ENCODE measurements at places on chromosomes 7 and 10.
A peak's percentile ranks its signal among the peaks of the same experiment; 100 is the strongest.

DNA sequence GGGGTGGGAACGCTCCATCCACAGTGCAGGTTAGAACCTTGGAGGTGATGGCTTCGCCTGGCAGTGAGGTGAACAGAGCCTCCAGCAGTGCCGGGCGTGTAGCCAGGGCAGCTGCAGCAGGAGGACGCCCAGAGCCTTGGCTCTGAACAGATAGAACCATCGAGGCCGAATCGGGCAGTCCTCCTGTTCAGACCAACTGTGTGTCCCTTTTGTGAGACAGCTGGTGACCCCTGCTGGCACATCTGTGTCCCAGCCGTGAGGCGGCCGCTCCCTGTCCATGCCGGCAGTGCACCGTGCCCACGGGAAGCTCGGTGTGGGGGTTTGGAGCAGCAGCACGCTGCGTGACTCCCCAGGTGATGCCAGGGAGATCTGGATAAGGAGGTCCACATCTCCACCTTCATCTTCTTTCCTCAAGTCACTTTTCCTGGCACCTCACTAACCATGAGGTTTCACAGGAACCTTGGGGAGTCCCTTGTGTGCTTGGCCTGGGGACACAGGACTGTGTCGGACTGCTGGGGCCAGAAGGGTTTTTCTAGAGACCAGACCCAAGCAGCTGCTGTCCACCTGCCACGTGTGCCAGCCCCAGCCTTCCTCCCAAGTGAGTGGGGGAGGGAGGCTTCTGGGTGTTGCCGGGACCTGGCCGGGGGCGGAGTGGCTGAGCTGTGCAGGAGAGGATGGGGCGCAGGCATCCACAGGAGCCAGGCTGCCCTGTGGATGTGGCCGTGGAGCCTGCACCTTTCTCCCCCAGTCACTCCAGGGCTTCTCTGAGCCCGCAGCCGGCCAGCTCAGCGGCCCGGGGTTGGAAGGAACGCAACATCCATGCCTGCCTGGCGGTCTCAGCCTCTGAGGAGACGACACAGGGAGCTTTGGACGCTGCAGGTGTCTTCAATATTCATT is 69.4 kb downstream of the DNAJB6 start:
- DNase-seq = no peak

DNA sequence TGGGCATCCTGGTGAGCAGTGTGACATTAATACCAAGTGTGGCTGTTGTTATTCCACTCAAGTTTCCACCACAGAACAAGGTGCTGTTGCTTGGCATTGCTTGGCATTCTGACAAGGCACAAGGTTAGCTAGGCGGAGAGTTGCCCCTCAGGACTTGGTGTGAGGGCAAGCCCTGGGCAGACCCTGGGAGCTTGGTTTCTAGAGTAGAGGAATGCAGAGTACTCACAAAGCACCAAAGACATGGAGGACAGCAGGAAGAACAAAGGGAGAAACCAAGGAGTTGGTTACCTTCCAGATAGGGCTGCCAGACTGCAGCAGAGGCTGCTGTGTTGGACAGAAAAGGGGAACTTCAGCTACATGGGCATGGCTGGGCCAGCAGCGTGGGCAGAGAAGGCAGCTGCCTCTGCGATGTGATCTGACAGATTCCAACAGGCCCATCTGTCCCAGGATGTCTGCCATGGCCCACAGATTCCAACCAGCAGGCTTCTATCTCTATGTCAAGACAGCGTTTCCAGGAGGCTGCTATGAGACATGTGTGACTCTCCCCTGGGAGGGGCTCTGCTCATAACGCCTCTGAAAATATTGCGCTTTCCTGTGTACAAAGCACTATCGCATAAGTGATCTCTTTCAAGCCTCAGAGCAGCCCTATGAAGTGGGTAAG is 1.8 kb downstream of the GOLGA7B start:
- no peak for DNase-seq

DNA sequence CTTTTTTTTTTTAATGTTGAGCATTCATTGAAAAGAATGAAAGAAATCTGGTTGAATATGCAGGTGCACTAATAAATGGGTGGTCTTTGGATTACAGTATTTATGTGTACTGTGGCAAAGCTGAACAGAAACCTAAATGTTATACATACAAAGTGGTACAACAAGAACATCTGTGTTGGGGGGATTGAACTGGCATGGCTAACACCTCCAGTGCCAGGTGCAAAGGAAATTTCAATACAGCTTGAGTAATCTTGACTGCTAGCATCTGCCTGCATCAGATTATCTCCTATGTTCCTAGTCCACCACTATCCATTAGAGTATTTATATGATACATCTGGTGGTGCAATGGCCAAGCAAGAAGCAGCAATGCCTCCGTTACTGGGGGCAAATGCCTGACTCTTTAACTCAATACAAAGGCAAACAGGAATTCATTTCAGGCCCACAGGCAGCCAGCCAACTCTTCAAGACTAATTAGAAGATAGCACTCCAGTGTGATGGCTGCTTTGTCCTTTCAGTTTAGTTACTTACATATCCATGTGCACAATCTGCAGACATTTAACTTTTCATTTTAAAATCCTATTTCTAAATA is 220.5 kb upstream of the ETV1 start:
- no peak for DNase-seq

GRCh38 chr10:93063144-93063976 is 2.8 kb downstream of the CYP26C1 start:
- no peak for DNase-seq

- no peak for DNase-seq
These were observed 61.7 kb upstream of the UBE3C start for GRCh38 chr7:157077021-157077420.

GRCh38 chr7:73986158-73986631 is 41.8 kb upstream of the ELN start:
- DNase-seq = no peak

GRCh38 chr7:2553108-2553507 is 2.2 kb downstream of the BRAT1 start:
- no peak for DNase-seq

GRCh38 chr10:99784016-99784726 is 1.7 kb downstream of the ABCC2 start:
- DNase-seq = peak; percentile 72

DNA sequence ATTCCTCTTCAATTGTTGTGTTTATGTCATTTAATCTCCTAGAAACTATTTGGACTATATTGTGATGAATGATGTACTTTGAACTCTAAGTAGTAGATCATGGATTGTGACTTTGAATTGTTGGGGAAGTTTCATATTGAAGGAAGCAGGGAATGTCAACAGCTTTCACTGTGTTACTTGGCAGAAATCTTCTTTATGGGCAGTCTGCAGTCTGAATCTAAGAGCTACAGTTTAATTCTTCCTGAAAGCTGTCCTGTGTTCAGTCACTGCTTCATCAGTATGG is 91.6 kb downstream of the PPP1R9A start:
- DNase-seq = no peak

- no peak for DNase-seq
These were observed 36.3 kb downstream of the STRA8 start for GRCh38 chr7:135269921-135270320.

DNA sequence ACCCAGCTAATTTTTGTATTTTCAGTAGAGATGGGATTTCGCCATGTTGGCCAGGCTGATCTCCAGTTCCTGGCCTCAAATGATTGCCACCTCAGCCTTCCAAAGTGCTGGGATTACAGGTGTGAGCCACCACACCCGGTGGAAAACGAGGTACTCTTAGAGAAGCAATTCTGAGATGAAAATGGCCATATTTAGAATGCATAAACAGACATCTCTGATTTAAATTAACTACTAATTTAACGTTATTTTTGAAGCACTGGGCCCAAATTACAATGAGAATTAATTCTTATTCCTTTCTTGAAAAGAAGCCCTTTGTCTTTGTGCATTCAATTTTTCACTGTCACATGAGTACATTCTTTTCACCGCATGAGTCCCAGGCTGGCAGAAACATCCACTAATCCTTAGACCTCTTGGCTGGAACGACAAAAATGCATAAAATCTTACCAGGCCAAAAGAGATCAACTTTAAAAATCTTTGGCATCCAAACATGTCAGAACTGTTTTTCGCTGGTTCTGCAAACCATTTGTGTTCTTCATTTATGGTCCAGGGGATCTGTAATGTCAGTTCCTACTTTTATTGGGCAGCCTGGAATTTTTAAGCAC is 60.1 kb upstream of the CAPZA2 start:
- no peak for DNase-seq

DNA sequence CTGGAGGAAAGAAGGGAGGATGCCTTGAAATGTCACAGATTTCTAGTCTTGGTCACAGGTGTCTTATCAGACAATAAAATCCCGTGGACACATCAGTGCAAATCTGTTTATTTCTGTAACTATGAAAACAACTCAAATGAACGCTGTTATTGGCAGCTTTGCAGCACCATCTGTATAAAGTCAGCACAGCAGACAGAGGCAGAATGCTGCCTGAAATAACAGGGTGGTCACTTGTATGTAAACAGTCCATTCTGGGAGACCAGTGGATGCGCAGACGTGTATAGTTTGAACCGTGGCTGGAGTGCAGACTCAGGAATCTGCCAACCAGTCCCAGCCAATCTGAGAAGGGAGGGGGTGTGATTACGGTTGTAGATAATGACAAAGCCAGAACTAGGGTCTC is 54.8 kb downstream of the SEC23IP start:
- no peak for DNase-seq

GRCh38 chr7:103113164-103113563 is 35.7 kb downstream of the NAPEPLD start:
- peak; percentile 90 for DNase-seq

GRCh38 chr7:101237206-101238067 is at the start of gene CLDN15:
Gene CLDN15, minus strand, starts transcription at chr7:101237802. Its CDS starts 221 bp downstream, at chr7:101237581.
- peak; percentile 63 for DNase-seq

GRCh38 chr7:141221007-141221612 is 147.2 kb downstream of the TMEM178B start:
- DNase-seq = no peak

GRCh38 chr7:3673524-3673923 is 372.5 kb downstream of the SDK1 start:
- DNase-seq = no peak

DNA sequence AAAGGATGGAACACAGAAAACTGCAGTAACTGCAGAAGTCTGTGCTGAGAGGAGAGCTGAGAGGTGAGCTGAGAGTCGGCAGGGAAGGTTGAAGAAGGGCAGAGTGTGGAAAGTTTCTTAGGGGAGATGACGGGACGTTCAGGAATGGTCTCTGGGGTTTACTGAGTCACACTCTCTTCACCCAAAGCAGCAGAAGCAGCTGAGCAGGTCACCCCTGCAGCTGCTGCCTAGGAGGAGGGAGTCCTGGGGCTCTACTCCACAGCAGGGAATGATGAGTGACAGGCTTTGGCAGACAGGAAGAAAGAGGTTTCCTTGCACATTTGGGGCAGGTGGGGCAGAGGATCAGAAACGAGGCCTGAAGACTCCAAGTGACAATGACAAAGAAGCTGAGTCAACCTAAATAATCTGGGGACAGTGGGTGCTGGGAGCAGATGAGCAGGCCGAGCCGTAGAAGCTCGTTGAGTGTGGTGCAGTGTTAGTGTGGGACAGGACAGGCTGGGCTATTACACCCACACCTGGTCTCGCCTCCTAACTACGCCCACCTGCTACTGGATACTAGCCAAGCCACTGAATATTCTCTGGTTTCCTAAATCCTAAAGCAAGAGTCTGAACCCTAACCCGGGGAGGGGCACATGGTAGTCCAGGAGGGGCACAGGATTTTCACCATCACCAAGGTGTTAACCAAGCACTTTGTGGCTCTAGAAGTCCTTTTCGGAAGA is 24.9 kb downstream of the BEND7 start:
- peak; percentile 32 for DNase-seq

- DNase-seq = no peak
These were observed 58.4 kb upstream of the MACROH2A2 start for GRCh38 chr10:69994262-69994661.

- DNase-seq = no peak
These were observed 409.5 kb downstream of the GLRX3 start for GRCh38 chr10:130545697-130546096.

- DNase-seq = no peak
These were observed 107.0 kb downstream of the NRP1 start for GRCh38 chr10:33227489-33227888.

- DNase-seq = no peak
These were observed 35.6 kb upstream of the PIK3CG start for GRCh38 chr7:106829496-106829895.

DNA sequence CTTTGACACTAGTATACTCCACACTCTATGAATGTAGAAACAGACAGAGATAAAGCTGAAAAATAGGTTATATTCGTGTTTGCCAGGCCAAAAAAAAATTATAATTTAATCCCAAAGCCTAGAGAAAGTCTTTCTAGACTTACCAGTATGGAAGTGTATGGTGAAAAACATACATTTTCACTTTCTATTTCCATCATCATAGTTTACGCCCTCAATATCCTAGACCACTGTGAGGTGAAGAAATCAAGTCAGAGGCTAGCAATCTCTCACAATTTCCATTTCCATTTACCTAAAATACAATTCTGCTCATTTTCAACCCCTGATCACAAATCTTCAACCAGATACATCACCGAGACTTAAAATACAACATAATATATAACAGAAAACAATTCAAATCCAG is 16.2 kb downstream of the GPR22 start:
- no peak for DNase-seq

GRCh38 chr7:75740846-75741497 is 2.2 kb upstream of the HIP1 start:
- no peak for DNase-seq

GRCh38 chr10:89241486-89242344 is 9.9 kb downstream of the LIPA start:
- DNase-seq = peak; percentile 76

GRCh38 chr7:92613720-92614119 is 23.5 kb upstream of the FAM133B start:
- DNase-seq = no peak

DNA sequence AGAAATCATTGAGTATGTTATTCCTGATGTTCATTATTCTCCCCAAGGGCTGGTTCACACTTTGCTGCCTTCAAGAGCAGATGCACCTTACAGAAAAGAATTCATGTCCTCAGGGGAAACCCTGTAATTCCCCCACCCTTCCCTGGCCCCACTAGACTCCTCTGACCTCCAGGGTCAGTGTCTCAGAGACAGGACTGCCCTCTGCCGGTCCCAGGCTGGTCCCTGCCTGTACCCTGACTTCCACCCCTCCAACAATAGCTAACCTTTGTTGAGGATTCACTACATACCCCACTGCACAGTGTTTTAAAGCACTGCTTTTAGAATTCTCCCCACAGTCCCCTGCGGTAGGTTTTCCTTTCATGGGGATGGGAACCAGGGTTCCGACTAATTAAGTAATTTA is 4.4 kb upstream of the SEPHS1 start:
- no peak for DNase-seq

DNA sequence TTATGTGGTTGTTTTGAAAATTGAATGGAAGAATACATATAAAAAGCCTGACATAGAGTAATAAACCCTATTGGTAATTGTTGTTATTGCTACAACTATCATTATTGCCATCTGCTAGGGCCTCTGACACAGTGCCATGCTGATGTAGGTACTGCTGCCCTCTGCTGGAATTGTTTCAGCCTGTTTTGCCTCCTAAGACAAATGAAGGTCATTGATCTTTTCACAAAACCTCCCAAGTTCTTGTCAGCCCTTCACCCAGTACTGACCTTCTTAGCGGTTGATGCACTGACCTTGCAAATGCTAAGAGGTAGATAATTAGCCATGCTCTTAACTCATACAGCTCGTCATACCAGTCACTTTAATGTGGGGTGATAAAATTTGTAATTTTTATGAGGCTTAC is 975.2 kb downstream of the SORCS1 start:
- DNase-seq = no peak
